ENCODE measurements at places on chromosomes 4 and X.

DNA sequence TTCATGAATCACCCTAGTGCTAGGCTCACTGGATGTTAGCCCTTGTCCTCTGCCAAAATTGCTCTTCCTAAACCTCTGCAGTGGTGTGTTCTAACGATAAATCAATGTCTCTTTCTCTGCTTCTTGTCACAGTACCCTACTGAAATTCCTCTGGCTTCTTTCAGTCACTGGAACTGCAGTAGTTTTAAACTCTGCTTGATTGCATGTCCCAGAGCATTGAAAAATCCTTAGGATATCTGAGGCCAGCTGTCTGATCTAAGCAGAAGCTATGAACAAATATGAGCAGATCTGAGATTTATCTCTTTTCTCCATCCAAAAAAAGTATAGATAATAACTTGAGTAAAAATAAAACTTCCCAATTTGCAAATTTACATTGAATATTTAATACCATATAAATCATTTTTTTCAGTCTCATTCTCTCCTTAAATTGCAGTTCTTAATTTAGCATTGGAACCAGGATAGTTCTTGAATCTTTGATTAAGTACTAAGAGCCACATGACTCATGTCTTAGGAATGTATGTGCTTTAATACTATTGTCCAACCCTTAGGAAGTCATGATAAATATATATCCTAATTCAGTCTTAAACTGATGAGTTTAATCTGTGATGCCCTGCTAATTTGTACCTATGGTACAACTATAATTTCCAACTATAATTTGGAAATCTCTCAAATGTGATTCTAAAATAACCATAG is 169.7 kb downstream of the PDHA2 start:
- no peak for DNase-seq

- DNase-seq: no peak
These were observed 83.3 kb downstream of the RASL11B start for GRCh38 chr4:52945326-52945898.

- no peak for DNase-seq
These were observed 59.2 kb upstream of the TMEM47 start for GRCh38 chrX:34716302-34716701.

- no peak for DNase-seq
These were observed 557.0 kb upstream of the GALNTL6 start for GRCh38 chr4:171256223-171256622.

DNA sequence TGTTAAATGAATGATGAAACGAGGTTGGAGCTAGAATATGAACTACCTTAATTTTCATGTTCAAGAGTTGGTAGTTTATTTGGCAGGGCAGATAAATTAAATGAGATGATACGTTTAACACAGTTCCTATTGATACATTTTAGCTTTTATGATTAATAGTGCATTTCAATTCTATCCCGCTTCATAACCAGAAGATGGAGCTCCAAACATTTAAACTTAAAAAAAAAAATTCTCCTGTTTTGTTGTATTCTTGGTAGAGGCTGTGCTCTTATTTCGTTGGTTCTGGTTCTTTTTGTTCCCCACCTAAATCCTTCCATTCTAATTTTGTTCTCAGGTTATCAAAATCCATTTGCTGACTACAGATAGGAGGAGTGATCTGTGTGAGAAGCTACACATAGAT is 71.8 kb upstream of the PTPN13 start:
- no peak for DNase-seq
